ENCODE measurements at places on chromosomes 4 and X.
A peak's percentile ranks its signal among the peaks of the same experiment; 100 is the strongest.

DNA sequence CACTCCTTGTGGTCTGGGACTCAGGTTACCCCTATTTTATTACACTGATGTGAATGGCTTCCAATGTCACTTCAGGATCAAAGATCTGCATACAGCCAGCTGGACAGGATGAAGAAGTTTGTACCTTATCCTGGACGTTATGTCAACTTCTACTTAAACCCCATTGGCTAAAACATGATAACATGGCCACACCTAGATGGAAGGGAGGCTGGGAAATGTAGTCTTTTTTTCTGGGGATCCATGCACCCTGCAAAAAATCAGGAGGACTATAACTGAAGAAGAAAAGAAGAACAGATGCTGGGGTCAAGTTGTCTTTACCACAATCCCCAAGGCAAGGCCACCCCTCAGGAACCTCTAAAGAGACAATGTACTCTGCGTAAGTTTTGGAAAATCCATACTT, 459.2 kb downstream of the BCOR start:
- DNase-seq: no peak

- DNase-seq: no peak
Measured at GRCh38 chr4:87216469-87216868, 3.9 kb downstream of the KLHL8 start.

DNA sequence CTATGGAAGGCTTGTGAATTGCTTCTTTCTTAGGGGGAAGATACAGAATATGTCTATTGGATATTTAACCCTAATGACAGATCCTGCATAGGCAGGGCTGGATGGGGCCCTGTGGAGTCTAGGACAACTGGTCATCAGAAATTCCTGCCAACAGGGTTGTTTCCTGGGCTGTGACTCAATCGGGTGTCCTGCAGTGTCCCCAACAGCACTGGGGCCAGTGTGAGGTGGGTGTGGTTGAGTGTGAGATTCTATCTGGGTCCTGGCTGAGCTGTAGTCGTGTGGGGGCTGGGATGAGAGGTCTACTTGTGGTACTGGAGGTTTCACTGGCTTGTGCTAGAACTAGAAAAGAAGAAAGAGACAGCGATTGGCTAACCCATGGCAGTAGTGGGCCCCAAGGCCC, 87.3 kb upstream of the WDR1 start:
- no peak for DNase-seq

DNA sequence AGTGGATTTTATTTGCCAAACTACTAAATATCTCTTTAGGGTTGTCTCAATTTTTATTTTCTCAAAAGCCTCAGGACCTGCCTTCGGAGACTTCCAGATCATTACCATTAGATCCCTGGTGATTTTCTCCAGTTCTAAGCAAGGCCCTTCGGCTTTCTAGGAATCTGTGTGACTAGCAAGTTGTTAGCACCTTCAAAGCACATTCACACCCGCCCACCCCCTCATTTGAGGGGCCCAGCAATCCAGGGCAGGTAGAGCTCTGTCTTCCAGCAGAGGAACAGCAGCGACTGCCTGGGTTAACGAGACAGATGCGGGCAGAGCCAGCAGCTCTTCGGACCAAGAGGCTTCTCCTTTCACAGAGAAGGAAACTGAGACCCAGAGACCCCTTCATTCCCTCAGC, 2.0 kb downstream of the WDR1 start:
- no peak for DNase-seq

GRCh38 chrX:10756441-10756840, 136.1 kb upstream of the MID1 start:
- DNase-seq: no peak

DNA sequence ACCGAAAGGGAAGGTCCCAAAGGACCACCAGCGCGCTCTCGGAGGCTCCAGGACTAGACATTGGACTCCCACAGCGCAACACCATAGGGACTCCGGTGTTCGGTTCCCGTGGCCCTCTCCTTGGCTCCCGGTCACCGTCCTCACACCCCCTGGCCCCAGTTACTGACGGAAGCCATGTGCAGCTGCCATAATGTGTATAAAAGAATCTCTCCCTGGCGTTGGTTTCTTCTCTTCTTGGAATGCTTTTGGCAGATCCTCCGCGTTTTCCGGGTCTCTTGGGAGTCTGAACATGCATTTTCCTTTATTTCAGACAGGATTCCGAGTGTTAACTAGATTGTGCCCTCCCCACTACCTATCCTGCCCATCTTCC, 69.8 kb downstream of the FBXO8 start:
- no peak for DNase-seq

GRCh38 chrX:53435997-53436396, 1.8 kb upstream of the HSD17B10 start:
- DNase-seq: peak; percentile 53

GRCh38 chrX:153969125-153969903, 2.3 kb downstream of the HCFC1 start:
- no peak for DNase-seq

GRCh38 chrX:20623448-20623847, 356.7 kb upstream of the RPS6KA3 start:
- no peak for DNase-seq

- peak; percentile 83 for DNase-seq
Measured at GRCh38 chr4:40621592-40622512, 7.8 kb downstream of the RBM47 start.

DNA sequence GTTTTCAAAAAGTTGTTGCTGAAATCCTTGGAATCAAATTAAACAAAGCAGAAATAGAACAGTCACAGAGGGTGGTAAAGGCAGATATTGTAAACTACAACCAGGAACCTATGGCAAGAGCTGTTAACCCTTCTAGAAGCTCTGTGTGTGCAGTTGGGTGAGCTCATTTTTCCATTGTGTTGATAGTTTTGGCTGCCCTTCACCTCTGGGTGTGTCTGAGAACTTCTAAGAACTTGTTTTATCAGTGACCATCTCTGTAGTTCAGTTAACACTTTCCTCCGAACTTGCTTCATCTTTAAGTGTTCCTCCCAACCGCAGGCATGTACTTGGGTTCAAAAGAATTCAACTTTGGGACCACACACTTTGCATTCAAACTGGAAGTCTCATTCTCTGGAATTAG, 32.7 kb downstream of the RBMX start:
- DNase-seq: no peak

DNA sequence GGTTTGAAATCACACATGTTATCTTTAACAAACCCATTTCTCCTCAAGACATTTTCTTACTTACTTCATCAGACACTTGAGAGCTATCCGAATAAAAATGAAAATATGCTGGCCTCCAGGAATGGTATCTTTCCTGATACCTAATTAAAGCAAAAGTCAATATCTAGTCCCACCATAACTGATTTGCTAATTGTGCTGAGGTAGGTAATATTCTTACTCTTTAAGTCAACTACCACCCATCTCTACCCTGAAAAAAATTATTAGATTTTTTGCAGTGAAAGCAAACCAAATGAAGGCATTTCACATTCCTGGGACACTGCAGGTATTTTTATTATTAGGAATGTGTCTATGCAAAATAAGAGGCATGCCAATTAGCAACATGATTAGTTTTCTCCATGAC, 175.8 kb downstream of the QDPR start:
- no peak for DNase-seq

DNA sequence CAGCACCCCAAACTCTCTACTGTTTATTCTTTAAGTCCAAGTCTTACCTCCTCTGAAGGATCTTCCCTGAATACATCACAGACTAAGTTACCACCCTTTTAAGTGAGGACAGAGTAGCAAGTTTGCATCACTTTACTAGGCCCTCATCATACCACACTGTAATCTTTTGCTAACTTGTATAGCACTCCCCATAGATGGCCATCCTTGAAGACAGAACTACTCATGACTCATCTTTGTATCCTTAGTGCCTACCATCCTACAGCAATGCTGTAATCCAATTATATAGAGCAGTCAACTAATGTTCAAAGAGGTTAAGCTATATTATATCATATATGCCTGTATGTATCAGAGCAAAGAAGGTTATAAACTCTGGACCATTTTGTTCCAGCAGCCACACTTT, 101.4 kb downstream of the ADAMTS3 start:
- DNase-seq: no peak
